NCI-H2029 (cell line): ENCODE measurements at places on chromosomes 2 and 18.

DNA sequence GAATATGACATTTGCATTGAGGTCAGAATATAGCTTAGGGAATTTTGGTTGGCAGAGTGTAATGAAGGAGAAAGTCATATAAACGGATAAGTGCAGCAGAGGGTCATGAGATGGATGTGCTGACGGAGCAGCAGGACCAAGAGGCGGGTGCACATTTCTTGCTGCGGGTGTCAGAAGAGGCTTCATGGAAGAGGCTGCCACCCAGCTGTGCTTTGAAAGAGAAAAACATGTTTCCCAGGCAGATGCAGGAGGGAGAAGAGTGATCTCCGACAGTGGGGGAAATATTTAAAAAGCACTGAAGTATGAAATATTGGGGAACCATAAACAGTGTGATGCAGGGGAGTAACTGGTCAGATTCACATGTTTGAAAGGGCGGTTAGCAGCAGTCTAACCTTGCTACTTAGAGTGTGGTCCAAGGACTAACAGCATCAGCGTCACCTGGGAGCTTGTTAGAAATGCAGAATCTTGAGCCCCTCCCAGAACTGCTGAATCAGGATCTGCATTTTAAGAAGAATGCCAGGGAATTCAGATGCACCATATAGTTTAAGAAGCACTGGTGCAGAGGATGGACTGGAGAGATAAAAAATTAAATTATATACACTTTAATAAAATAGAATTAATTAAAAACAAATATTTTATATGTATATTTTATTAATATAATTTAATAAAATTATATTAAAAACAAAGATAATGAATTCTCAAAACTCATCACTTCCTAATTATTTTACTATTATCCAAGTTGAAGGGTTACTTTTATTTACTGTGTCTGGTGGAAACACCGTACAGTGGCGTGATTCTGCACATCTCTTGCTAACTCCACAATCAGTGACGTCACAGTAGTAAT is 36.1 kb upstream of the SCYGR1 start:
- no peak for DNase-seq

GRCh38 chr2:240895656-240896388 is at the start of gene MAB21L4:
TSS of gene MAB21L4 (minus strand) at chr2:240896156. CDS start at chr2:240895997, 159 bp downstream.
- DNase-seq = no peak

DNA sequence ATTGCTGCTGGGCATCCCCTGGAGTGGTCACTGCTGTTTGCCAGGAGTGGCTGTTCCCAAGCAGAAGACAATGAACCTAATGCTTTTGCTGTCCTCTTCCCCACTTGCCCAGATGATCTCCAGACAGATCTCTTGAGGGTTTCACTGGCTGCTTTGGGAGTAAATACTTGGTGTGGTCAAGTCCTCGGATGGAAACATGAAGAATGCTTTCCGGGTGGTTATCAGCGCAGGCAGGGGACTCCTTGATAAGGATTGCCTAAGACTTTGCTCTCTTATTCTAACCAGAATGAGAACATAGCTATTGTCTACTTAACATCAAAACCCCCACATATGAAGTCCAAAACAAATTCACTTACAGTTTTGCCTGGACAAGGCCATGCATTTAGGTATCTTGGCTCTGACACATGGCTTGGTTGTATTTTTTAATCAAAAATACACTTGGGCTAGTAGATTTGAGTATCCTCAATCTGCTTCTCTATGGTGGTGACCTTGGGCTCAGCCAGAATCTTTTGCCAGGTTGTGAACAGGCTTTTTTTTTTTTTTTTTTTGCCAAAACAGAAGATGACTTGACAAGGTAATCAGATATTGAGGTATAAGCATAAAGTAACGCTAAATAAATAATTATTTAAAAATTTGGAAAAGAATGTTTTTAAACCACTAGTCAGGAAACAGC is 34.8 kb upstream of the MYO3B start:
- DNase-seq = no peak

DNA sequence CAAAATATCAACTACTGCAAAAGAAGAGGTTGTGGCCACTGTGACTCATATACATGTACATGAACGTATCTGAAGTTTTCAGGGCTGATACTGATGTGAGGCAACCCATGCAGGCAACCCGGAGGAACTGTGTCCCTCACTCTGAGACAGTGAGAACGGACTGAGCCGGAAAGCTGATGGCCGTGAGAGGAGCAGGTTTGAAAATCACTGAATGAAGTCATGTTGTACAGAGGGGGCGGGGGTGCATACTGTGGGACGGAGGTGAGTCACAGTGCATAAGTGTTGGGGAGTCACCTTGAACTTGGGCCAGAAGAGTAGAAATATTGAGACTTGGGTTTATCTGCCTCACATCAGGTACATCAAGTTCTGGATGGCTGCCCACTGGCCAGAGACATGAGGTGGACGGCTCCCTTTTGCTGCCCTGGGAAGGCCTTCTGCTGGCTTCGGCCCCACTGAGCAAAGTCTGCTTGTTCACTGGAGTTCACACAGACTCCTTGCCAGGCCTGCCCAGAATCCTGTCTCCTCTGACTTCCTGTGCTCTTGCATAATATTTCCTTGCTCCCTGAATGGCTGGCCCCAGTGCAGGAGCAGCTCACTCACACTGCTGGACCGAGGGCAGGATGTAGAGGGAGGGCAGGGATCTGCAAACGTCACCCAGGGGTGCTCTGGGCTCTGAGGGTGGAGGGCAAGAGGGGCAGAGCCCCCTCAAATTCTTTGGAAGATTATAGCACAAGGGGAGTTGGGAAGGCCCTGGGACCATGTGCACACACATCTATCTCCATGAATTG is 18.1 kb downstream of the EPAS1 start:
- peak; percentile 33 for DNase-seq

GRCh38 chr2:44207102-44207501 is 38.4 kb downstream of the PPM1B start:
- DNase-seq = no peak
